ENCODE measurements at places on chromosomes 6 and 20.

DNA sequence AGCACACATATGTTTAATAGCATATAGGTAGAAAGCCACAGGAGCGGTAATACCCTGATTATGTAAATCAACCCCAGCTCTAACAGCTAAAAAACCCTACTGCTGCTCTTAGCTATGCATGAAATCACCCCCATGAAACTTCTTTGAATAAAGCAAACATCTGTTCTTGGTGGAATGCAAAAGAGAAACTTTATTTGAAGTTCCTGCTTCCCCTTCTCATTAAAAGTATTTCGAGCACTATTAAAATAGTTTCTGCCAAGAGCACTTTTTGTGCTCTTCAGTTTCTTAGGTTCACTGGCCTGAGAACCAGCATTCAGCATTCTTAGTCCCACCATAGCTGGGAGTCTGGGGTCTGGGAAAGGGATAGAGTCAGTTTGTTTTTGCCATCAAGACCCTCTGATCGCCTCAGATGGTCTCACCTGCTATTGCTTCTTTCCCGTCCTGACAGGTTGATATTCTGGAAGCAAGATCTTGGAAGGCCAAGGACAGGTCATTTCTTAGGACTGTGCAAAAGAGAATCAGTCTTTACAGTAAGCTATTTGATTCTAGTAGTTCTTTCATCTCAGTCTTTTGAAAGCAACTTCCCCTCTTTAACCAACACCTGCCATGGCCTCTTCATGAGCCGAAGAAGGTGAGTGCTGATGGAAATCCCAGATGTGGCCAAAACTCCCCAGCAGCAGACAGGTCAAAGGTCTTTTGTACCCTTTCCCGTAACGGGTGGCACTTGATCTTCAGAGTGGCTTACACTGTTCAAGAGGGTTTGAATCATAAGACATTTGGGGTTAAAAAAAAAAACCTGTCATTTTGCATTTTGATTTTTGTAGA lies 76.5 kb upstream of the TMEM170B start:
- H3K4me1 ChIP-seq = peaks cover 18% of the 10 kb centered on the region
- no peak overlapping the region for H3K27ac ChIP-seq
- peaks cover 6% of the 10 kb centered on the region for H3K36me3 ChIP-seq

DNA sequence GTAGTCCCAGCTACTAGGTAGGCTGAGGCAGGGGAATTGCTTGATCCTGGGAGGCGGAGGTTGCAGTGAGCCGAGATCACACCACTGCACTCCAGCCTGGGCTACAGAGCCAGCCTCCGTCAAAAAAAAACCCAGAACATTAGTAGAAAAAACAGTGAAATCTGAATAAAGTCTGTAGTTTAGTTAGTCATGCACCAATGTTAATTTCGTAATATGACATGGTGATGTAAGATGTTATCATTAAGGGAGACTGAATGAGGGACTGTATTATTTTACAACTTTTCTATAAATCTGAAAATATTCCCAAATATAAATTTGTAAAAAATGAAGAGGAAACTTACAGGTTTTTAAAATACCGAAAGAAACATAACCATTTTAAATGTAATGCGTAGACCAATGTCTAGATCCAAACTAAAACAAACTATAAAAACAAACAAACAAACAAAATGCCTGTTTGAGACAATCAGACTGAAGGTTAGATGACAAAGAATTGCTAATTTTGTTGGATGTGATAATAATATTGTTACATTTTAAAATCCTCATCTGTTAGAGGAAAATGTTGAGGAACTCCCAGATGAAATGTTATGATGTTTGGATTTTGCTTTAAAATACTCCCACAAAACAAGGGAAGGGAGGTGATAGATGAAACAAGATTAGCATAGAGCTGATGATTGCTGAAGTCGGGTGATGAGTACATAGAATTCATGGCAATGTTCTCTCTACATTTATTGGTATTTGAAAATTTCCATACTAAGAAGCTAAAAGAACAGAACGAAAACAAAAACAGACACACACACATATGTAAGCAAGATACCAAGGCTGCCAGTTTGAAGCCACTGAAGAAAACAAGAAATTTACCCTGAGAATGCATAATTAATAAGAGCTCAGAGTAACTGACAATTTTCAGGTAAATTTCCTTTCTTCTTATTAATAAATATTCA lies 1.8 kb downstream of the GSTA4 start:
- H3K4me3 ChIP-seq = no peak overlapping the region
- peaks cover 5% of the 10 kb centered on the region for H3K36me3 ChIP-seq
- no peak for DNase-seq
- peaks cover 21% of the 10 kb centered on the region for H3K27me3 ChIP-seq
- H3K4me1 ChIP-seq = peaks cover 18% of the 10 kb centered on the region

DNA sequence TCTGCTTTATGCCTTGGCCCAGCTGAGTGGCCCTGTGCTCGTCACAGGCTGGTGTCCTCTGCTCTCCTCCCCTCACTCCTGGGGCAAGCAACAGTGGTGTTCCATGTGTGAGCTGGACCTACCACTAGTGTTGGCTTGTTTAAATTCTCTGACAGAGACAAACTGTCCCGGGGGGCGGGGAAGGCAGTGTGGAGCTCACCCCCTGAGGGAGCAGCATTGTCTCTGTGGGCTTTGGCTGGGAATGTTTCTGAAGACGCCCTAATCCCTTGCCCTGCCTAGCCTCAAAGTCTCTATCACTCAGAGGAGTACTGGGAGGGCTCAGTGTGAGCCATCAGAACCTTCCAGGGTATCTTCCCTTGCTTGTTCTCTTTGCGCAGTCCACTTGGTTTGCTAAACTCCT lies 5.2 kb upstream of the VEGFA start:
- no peaks in the 10 kb centered on the region for H3K4me1 ChIP-seq
- no peak for DNase-seq
- no peaks in the 10 kb centered on the region for H3K36me3 ChIP-seq
- H3K4me3 ChIP-seq = no peak overlapping the region

- no peaks in the 10 kb centered on the region for H3K36me3 ChIP-seq
- H3K27ac ChIP-seq = no peak overlapping the region
- H3K27me3 ChIP-seq = peaks cover 16% of the 10 kb centered on the region
These were observed 411.8 kb downstream of the PREX1 start for GRCh38 chr20:48416002-48416401.

DNA sequence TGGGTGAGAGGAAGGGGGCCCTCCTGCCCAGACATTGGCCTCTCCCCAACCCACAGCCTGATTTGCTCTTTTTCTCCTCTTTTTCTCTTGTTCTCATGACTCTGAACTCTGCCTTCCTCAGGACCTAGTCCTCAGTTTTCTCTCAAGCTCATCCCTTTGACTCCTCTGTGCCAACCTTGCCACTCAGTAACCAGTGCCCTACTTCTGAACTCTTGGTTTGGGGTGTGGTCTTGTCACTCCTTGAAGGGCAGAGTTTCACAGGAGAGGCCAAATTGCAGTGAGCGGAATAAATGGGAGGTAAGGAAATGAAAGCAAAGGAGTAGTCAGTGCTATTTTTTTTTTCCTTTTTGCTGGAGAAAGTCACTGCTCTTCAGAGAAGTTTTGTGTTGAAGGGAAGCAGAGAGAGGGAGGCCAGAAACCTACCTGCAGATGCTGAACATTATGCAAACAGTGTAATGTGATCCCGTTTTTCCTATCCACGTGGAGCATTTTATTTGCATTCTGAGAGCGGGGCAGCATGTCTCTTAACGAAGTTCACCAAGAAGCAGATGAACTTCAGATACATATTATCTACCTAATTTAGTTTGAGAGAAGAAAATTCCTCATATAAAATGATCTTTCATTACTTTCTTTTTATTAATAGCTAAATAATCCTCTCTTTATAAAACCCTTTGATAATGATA lies 26.9 kb downstream of the CFAP61 start:
- H3K4me1 ChIP-seq = no peaks in the 10 kb centered on the region
- H3K27me3 ChIP-seq = peaks cover 20% of the 10 kb centered on the region
- no peaks in the 10 kb centered on the region for H3K36me3 ChIP-seq
- DNase-seq = no peak

DNA sequence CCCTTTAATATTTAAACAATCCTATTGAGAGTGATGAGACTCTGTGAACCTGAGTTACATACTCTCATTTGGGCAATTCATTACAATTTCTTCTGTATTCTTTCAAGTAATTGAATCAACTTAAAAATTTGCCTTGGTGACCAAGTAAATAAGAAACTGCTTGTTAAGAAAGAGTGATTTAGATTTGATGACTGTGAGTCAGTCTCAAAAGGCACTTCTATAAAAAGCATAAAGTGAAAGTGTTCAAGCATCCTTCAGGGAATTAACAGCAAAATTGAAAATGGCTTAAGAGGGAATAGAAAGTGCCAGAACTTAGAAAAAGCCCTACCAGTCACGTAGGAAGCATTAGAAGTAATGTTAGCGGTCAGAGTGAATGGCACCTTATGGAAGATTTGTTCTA lies 654.7 kb downstream of the EPM2A start:
- no peak overlapping the region for H3K27ac ChIP-seq
- peaks cover 2% of the 10 kb centered on the region for H3K27me3 ChIP-seq
- no peaks in the 10 kb centered on the region for H3K4me1 ChIP-seq
- DNase-seq = no peak

- H3K36me3 ChIP-seq = no peaks in the 10 kb centered on the region
- no peak for DNase-seq
- no peak overlapping the region for H3K27ac ChIP-seq
- no peaks in the 10 kb centered on the region for H3K4me1 ChIP-seq
These were observed 223.4 kb upstream of the FOXQ1 start for GRCh38 chr6:1088492-1089001.

DNA sequence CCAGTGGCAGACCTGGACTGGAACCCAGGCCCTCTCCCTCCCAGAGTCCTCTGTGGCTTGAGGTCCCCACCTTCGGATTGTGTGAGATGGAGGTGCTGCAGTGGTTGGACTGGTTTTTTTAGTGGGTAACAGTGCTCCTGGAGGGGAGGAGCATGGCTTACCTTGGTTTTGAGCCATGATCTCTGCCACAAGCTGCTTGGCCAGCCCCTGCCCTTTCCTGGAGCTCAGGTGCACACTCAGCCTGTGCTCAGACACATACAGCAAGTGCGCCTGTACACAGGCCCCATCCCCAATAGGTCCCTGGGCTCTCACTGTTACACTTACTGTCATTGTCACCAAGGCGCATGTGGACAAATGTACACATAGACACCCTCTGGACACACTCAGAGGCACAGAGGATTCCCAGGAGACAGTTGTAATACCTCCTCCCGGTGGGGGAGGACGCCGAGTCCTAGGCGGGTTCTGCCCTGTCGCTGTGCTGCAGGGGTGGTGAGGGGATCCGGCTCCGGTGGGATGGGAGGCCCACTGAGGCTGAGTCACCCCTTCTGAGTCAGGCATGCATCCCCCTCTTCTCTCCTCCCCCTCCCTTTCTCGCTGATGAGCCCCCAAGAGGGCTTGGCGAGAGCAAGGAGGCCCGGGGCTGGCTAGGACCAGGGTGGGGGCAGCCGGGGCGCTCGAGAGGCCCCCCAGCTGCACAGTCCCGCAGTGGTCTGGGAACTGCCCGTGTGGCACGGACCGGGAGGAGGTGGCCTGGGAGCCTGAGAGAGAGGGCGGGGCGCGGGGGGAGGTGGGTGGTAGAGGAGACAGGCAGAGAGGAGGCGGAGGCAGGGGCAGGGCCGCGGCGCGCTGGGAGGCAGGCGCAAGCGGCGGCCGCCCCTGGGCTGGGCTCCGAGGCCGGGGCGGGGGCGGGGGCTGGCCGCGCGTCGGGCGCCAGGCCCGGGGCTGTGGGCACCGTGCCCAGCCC lies 522 bp upstream of the EPB41L1 start:
- H3K36me3 ChIP-seq = no peaks in the 10 kb centered on the region
- H3K27me3 ChIP-seq = peaks cover 38% of the 10 kb centered on the region
- no peaks in the 10 kb centered on the region for H3K4me1 ChIP-seq
- H3K27ac ChIP-seq = no peak overlapping the region
- DNase-seq = no peak
- H3K4me3 ChIP-seq = no peak overlapping the region

GRCh38 chr6:156747715-156748114 lies 29.5 kb upstream of the ARID1B start:
- H3K27me3 ChIP-seq = peaks cover 19% of the 10 kb centered on the region
- H3K36me3 ChIP-seq = no peaks in the 10 kb centered on the region
- peaks cover 2% of the 10 kb centered on the region for H3K4me1 ChIP-seq
- no peak overlapping the region for H3K4me3 ChIP-seq
- no peak for DNase-seq

DNA sequence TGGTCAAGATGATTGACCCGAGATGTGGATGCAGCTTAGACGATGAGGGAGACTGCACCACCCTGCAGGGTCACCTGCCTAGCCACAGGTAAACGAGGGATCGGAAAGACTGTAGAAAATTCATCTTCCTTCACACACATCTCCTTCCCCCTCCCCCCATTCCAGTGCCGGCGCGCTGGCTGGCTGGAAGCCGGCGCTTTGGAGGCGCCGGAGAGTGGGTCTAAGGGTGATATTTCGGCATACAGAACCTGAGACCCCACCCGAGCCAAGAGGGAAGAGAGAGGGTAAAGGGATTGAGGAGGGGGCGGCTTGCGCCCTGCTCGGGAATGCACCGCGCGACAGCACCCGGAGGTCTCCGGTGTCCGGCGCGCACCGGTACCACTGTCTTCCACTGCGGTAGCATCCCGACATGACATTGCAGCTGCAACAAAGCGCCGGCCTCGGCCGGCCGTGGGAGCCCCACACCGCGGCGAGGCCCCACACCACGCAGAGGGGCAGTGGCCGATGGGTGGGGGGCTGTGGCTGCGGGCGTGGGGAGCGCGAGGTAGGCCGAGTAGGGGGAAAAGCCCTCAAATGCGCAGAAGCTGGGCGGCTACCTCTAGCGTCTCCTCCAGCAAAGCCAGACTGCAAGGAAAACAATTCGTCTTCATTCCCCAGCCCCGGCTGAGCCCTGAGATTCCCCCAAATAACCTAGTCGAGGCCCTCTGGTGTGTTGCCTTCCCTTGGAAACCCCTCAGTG lies 984 bp downstream of the TNFRSF21 start:
- H3K36me3 ChIP-seq = no peaks in the 10 kb centered on the region
- H3K4me1 ChIP-seq = peaks cover 8% of the 10 kb centered on the region
- peak overlapping the region; percentile 53 for H3K4me3 ChIP-seq
- no peak for DNase-seq

- H3K4me3 ChIP-seq = no peak overlapping the region
- H3K36me3 ChIP-seq = no peaks in the 10 kb centered on the region
- H3K27me3 ChIP-seq = no peaks in the 10 kb centered on the region
- no peak for DNase-seq
- peaks cover 16% of the 10 kb centered on the region for H3K4me1 ChIP-seq
- H3K27ac ChIP-seq = peak overlapping the region; percentile 3
These were observed 20.6 kb upstream of the CHMP4B start for GRCh38 chr20:33790566-33790965.

Measured in activated naive CD8-positive, alpha-beta T cell treated with anti-CD3 and anti-CD28 coated beads, Interleukin-2, amount 10 ng/mL, durations not matched to agents 7 days and 5 days (primary cell).